AML-193 (cell line): ENCODE measurements at places on chromosomes 3 and 15.

DNA sequence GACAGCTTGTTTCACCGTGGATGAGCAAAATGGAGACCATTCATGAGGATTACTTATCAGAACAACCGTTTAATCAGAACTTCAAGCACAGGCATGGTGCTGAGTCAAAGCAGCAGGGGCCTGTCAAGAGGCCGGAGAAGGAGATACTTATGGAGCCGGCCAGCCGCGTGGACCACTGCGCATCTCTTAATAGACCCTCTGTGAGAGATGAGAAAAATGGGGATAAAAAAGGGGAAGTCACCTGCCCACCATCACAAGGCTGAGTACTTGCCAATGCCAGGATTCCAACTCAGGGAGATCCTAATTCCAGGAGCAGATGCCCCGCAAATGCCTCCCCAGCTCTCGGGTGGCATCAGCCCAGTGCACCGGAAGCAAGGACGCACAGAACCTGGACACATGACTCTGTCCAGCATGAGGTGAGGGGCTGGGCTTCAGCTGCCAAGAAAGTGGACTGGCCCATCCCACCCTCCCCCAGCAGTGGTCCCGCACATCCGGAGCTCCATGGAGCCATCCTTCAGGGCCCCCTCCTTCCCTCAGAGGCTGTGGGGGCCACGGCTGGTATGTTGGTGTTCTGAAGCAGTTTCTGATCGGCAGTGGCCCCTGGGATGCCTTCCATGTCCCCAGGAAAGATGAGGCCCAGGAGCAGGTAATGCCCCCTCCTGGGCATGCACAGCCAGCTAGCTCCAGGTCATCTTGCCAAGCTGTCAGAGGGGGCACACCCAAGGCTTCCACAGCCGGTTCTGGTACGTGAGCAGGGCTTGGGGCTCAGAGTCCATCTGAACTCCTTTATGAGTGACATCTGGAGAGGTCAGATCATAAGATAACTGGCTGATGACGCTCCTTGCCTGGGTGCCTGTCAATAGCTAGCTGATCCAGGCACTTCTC, 143.8 kb downstream of the ATP10A start:
- no peak for DNase-seq

- no peak for DNase-seq
Measured at GRCh38 chr3:181956122-181956521, 244.4 kb downstream of the SOX2 start.

GRCh38 chr3:127182431-127182830, 10.5 kb upstream of the PRR23E start:
- DNase-seq, result no peak

DNA sequence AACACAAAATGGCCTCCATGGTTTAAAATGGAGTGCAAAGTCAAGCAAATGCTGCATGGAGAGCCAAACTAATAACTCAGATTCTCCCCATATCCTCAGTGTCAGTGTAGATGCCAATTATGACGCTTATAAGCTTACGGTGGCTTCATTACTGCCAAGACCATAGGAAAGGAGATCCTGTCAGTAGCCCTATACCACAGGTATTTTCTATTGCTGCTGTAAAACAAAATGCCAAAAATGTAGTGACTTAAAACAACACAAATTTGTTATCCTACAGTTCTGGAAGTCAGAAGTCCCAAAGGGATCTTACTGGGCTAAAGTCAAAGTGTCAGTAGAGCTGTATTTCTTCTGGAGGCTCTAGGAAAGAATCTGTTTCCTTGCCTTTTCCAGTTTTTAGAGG, 149.8 kb upstream of the GBE1 start:
- no peak for DNase-seq

DNA sequence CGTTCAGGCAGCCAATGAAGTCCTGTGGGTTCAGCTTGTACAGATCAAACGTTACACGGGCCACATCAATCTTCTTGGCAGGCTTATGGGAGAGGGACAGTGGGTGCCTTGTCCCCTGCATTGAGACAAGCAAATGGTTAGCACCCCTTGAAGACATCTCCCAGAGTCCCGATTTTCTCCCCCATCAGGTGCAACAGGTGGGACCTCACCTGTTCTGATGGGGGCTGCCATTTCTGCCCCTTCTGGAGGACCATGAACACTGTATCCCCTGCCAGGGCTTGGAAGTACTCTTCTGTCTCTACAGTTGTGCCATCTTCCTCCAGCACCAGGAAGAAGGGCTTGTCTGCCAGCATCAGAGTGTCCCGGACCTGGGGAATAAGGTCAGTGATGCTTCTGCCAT, 10.1 kb downstream of the CIDEC start:
- no peak for DNase-seq

DNA sequence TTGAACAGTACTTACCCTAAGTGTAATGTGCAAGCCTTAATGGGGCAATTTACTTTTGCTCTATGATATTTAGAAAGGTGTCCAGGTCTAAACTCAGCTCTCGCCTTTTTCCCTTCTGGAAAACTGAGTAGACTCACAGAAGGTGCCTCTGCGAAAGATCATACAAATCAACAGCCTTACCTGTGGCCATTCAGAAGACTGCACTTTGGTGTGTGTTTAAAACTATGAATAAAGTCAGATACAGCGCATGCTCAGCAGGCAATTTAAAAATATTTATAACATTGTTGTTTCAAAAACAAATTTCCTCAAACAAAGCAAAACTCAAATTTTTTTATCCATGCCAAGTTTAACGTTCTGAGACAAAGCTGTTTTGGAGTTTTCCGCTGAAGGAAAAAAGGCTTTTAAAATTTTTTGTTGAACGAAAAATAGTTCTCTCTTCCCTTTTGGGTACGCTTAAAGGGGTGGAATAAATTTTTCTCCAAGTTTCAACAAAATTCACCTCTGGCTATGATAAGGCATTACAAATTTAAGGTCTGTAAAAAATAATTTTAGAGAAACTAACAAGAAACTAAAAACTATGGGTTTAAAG, 156.3 kb downstream of the TIGIT start:
- DNase-seq, result no peak

DNA sequence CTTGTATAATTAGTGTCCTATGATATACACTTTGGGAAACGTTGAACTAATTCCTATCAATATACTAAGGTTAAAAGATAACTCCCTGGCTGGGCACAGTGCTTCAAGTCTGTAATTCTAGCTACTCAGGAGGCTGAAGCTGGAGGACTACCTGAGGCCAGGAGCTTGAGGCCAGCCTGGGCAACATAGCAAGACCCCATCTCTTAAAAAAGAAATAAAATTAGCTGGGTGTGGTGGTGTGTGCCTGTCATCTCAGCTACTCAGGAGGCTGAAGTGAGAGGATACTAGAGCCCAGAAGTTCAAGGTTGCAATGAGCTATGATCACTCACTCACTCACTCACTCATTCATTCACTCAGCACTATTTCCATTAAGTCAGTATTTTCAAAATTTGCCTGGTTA, 55.2 kb downstream of the SLC12A6 start:
- DNase-seq, result no peak

- no peak for DNase-seq
Measured at GRCh38 chr15:54424171-54424570, 445.9 kb downstream of the UNC13C start.

- DNase-seq, result peak; percentile 100
Measured at GRCh38 chr3:52498137-52499054, 3.3 kb downstream of the STAB1 start.

GRCh38 chr3:160330109-160330508, 68.9 kb downstream of the IFT80 start:
- no peak for DNase-seq

- DNase-seq, result peak; percentile 99
Measured at GRCh38 chr3:3589715-3590130, 209.5 kb upstream of the LRRN1 start.

DNA sequence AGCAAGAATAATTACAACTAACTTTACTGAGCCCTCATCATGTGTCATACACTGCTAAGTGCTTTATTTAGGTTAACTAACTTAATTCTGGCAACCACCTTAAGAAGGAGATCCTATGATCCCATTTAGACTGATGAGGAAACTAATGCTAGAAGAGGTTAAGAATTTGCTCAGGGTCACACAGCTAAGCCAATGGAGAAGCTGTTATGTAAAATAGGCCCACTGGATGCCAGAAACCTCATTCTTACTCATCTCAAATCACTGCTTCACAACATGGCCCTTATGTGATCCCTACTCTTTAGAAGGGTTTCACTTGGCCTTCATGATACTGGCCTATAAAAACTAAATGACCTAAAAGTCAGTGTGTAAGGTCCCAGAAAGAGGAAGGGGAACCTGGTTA, 41.2 kb downstream of the IMPG2 start:
- DNase-seq, result no peak

- peak; percentile 78 for DNase-seq
Measured at GRCh38 chr3:21551019-21551418, 200.0 kb downstream of the ZNF385D start.

DNA sequence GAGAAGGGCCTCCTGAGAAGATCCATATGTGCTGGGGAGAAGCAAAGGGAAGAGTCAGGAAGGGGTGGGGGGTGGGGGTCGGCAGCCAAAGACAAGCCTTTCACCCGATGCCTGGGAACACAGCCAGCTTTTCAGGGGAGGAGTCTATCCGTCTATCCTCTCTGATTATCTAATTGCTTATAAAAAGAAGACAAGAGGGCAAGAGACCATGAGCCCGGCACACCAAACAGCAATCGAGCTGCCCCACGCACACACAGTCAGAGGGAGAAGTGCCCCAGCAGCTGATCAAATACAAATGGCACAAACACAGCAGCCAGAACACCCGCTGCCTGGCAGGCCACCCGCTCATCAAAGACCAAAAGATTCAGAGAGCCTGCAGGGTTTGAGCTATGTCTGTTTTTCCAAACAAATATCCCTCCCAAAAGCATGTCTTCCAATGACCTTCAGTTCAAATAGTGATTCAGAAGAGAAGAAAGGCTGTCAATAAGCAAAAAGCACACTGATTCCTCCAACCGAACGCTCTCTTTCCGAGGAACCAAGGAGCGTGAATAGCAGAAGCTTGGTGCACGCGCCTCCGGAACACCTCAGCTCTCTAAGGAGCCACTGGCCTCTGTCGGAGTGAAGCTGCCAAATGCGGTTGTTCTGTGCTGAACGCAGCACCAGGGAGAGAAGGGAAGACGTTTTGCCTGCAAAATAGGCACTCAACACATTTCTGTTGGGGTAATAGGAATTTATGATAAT, 419.2 kb downstream of the OCA2 start:
- DNase-seq, result no peak

GRCh38 chr3:46006238-46007032, 10.8 kb upstream of the FYCO1 start:
- DNase-seq, result no peak

DNA sequence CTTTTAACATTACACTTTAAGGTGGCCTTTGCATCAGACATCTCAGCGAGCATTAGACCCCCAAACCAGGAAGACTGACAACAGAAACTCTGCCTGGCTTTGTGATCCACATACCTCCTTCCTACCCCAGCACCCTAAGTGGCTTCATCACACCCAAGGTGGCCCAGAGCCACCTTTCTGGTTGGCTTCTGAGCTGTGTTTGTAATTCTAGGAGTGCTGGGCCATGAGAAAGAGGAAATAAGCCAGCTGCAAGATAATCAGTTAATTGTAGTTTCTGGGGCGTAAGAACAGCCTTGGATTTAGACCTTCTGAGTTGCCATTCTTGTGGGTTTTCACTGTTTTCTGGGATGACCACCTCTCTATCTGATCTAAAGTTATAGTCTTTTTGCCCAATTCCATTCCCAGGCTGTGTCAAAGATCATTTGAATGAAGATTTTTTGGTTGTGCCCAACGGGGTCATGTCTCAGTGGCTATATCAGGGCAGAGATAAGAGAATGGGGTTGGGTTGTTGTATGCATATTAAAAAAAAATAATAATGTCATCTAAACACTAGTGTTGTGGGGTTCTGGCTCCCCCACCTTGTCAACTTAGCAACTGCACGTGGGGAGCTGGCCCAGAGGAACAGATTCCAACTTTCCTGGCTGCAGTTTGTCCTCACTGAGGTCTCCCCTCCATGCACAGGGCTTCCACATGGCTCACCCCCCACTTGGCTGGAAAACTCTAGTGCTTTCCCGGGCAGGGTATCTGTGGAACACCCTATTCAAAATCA, 234.8 kb upstream of the WNT5A start:
- no peak for DNase-seq

- DNase-seq, result no peak
Measured at GRCh38 chr3:160455846-160456245, 6.3 kb upstream of the TRIM59 start.

DNA sequence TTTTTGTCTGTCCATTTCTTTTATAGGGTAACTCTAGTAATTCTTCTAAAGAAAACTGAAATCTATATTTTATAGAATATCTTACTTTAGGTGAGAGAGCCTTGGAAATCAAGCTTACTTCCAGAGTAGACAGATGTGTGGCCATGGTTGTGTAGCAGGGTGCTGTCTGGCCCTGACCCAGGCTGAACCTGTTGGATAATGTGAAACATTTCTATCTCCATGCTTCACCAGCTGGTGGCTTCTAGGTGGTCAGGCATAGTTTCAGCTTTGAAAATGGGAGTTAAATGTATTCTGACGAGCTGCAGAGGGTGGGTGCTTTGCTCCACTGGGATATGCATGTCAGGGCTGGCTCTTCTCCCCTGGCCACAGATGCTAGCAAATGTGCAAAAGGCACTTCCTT, 20.8 kb upstream of the NR2C2 start:
- no peak for DNase-seq

- no peak for DNase-seq
Measured at GRCh38 chr3:34387826-34388564, 589.6 kb downstream of the PDCD6IP start.

GRCh38 chr3:148861277-148861869, 3.7 kb upstream of the CPA3 start:
- peak; percentile 86 for DNase-seq

- no peak for DNase-seq
Measured at GRCh38 chr3:46950177-46950576, 26.4 kb downstream of the CCDC12 start.

- no peak for DNase-seq
Measured at GRCh38 chr3:127760791-127761440, 61.4 kb downstream of the MGLL start.

DNA sequence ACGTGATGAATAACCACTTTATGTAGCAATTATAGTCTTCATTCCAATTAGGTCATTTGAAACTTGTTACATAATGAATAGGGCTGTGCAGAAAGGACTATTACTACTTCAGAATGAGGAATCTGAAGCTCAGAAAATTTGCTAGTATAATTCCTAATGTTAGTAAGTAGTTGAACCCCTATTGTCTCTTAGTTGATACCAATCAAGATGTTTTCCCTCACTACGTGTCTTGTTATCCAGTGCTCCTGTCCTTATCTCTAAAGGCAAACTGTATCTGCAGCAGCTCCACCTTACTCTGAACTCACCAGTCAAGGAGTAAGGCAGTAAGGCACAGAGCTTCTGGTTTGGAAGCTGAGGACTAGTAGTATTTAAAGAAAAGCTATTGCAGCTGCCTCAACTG, 32.0 kb downstream of the RAB11A start:
- no peak for DNase-seq

GRCh38 chr3:186784820-186785494, 1.6 kb downstream of the EIF4A2 start:
- no peak for DNase-seq
